EL (cell line): ENCODE measurements at places on chromosomes 5 and 9.

- peak; percentile 66 for DNase-seq
These were observed 263.4 kb downstream of the SEC61B start for GRCh38 chr9:99485459-99485858.

GRCh38 chr5:143923634-143924266 lies 111.8 kb downstream of the HMHB1 start:
- peak; percentile 61 for DNase-seq

- no peak for DNase-seq
These were observed 67.0 kb downstream of the ZNF366 start for GRCh38 chr5:72440207-72440638.

- DNase-seq, result no peak
These were observed 382.7 kb downstream of the CDH12 start for GRCh38 chr5:22470408-22470807.

DNA sequence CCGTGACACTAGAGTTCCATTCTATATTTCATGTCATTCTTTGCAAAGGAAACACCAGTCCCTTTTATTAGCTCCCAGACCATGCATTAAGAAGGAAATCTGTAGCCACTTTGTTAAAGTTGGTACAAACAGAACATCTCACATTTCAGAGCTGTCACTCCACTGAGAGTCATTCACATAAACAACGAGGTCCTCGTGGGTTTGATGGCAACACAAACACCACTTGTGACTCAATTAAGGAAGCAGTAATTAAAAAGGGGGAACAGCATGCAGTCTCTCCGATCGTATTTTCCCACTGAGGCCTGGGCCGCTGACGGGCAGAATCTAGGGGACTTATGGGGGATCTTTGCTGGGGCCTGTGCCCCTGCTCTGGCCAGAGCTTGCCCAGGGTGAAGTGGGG lies 94.2 kb upstream of the ZNF618 start:
- no peak for DNase-seq

DNA sequence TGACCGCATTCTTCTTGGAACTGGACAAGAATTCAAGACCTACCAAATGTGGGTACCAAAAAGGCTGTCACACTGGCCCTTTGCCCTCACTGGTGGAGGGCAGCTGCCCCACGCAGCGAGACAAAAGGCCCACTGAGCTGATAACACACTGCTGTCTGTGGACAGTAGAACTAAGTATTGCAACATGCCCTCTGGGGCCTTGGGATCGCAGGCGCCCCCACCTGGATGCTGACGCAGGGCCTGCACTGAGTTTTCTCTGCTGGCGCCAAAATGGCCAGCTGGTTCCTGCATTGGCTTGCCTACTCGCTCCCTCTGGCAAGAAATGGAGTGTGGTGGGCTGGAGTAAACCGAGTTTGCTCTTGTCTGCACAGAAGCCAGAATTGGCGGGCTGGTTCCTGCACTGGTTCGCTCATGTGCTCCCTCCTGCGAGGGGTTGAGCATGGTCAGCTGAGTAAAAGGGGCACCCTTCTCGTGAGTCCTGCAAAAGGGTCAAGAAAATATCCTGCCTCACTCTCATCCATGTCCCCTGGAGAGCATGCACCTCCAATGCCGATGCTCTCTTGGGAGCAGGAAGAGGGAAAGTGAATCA lies 55.7 kb downstream of the NXNL2 start:
- DNase-seq, result no peak

DNA sequence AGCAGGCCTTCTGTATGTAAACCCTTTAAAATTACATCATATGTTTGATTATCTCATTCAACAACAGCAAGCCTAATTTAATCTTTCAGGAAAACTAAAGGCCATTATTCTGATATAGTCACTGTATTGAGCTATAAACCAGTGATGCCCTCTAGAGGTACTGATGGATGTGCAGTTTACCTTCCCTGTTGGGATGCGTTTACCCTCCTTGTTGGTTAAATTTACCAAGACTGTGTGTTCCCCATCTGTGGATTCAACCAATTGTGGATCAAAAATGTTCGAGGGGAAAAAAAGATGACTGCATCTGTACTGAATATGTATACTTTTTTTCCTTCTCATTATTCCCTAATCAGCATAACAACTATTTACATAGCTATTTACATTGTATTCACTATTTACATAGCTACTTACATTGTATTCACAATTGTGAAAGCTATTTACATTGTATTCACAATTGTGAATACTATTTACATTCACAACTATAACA lies 3.7 kb upstream of the BAAT start:
- DNase-seq, result no peak

DNA sequence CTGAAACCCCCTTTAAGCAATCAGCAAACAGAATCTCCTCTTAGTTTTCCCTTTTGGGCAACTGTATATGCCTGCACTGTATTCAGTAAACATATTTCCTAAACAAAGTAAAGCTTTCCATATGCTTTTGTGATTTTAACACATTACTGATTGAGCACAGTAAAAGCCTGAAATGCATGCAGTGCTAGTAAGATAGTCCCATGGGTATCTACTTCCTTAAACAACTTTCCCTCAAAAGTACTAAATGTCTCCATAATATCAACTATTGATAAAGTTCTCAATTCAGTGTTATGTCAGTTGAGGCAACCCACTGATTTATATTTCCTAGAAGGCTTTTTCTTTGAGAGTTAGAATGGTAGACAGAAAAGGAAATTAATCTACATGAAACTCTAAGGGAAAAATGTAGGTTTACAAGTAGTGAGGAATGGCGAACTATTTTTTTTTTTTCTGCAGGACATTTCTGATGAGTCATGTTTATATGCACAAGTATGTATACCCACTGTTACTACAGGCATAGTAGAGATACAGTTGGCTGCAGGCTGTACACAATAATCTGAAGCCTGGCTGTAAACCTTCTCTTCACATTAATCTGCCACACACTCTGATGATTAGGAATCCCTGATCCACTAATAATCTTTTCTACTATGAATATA lies 31.2 kb upstream of the CEP120 start:
- DNase-seq, result no peak

GRCh38 chr5:432201-432927 lies 10.6 kb upstream of the EXOC3 start:
- no peak for DNase-seq

DNA sequence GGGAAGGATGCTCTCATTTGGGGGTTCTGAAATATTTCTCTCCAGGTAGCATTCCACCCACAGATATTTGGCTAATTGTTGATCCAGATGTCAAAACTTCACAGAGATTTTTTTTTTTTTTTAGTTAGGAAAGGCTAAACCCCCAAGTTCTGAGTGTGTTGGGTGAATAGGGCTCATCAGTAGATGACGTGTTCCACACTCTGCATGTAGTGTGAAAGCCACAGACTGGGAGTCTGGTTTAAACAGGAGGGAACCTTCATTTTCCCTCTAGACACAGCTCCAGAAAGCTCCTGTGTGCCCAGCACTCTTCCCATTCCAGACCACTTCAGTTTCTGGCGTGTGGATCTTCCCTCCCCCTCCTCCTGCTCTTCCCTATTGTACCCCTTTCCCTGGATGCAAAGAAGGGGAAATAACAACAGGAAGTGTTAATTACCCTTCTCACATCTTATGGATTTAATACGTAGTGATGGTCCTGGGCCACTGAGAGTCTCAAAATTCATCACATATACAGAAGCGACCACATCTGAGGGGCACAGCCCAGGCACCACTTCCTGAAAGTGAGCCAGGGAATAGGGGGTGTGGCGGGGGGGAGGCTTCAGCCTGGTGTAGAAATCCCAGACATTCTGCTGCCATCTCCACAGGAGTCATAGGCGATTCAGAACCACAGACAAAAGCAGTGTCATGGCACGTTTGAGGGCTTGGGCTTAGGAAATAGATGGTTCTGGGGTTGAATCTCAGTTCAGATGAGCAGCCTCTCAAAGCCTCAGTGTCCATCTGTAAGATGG lies 65.1 kb downstream of the DAP start:
- peak; percentile 65 for DNase-seq

GRCh38 chr5:153629027-153629895 lies 138.8 kb downstream of the GRIA1 start:
- peak; percentile 99 for DNase-seq

DNA sequence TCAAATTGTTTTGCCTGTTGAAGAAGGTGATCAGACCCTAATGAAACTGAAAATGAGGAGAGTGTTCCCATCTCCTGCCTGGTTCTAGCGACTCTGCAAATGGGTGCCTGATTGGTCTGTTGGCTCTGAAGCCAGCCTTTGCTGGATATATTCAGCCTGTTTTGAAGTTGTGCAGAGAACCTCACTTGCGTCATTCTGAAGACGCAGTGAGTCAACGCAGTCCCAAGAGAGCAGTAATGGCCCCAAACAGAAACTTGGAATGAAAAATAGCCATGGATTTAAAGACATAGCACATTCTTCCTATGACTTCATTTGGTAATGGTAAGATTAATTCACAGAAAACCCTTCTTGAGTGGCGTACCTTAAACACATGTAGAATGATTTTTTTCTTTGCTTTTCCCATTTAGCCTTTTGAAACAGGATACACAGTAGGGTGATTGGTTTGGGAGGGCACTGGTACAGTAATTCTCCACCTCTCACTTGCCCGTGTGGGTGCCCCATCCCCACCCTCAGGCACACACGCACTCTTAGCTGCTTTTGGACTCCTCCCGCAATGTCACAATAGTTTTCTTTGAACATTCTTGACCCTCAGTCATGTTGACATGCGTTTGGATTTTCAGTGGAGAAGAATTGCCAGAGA lies 54.1 kb upstream of the ABL1 start:
- peak; percentile 95 for DNase-seq

DNA sequence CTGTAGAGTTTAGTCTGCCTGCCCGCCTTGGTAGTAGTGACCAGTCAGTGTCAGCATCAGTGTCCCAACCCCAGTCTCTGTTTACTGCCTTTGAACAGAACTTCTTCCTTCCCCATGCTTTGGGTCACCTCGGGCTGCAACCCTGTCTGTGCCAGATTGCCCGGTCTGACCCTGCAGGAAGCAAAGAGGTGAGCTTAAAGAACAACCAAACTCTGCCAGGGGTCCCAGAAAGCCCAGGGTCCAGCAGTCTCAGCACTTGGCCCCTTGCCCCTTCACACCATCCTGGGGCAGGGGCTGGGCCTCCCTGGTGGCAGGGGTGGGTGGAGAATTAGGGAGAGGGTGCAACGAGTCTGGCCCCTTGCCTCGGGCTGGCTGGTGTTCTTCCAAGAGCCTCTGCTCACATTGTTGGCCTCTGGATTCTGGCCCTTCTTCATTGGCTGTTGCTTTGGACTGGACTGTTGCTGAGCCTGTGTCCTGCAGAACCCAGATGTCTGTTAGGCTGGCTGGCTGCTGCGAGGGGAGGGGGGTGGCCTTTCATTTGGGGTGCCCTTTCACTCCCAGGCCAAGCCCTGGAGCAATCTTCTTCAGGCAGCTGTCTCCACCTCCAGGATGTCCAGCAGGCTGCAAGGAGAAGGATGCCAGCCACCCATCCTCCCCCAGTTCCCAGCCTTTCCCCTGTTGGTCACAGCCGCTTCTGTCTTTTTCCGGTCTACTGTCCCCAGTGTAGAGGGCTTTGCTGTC lies 51.2 kb downstream of the SAR1B start:
- no peak for DNase-seq

DNA sequence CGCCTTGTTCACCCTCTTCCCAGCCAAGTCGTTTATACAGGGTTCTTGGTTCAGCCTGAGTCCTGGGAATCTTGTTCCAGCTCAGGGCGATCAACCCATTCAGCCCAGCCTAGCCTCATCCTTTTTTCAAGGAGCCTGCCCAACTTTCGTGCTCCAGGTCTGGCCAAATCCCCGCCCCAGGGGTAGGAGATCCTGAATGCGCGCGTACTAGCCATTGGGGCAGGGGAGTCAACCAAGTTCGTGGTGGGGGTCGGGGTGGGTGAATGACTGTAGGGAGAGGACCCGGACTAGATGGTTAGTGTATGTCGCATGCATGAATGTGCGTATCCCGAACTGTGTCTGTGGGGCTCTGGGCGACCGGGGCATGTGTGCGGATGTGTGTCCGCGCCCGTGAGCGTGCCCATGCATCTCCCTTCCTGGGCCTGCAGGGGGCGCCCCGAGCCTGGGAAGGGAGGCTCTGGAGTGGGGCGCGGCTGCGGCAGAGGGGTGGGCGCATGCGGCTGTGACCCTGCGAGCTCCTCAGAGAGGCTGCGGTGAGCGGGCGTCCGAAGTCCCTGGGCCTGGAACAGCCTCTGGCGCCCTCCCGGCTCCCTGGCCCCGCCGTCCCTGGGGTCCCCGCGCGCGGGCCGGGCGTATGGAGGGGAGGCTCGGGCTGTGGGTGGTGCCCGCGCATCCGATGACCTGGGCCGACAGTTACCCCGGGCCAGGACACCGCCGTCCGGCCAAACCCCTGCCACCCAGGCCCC lies 8.7 kb downstream of the CCL21 start:
- peak; percentile 63 for DNase-seq

DNA sequence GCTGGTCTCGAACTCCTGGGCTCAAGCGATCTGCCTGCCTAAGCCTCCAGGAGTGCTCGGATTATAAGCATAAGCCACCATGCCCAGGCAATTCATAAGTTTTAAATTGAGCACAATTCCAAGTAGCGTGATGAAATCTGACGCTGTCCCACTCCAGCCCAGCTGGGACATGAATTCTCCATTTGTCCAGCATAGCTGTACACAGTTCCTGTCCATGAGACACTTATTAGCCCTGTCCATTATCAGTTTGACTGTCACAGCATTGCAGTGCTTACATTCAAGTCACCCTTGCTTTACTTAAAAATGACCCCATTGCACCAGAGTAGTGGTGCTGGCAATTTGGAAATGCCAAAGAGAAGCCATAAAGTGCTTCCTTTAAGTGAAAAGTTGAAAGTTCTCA lies 7.6 kb upstream of the SLC30A5 start:
- no peak for DNase-seq

DNA sequence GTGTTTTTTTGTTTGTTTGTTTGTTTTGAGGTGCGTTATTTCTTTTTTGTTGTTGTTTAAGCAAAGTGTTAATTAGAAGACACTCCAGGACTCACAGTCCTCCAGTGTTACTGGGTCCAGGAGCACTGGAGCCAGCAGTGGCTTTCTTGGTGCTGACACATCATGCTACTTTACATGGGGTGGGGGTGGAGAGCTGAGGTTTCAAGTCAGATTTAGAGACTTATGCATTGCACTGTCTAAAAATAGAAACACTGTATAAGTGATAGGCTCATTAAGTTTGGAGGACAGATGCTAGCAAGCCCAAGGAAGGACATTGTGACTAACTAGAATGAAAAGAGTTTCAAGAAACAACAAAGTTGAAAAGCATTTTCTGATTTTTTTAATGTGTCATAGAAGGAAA lies 2209.2 kb downstream of the MAT2B start:
- DNase-seq, result no peak

DNA sequence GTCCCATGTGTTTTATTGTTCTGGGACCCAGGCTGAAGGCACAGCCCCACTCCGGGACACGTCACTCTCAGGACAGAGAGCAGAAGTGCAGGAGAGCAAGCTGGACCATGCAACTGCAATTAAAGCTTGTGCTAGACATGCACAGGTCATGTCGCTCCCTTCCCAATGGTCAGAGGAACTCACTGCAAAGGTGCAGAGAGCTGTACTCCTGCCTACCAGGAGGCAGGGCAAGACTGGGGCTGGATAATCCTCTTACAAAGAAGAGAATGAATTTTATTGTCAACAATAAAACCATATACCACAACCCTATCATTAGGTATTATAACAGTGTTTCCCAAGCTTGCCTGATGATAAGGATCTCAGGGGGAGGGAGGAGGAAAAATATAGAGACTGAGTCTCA lies 74.0 kb upstream of the NEK6 start:
- no peak for DNase-seq

GRCh38 chr5:73823508-73823925 lies 197.5 kb downstream of the ARHGEF28 start:
- DNase-seq, result peak; percentile 65

GRCh38 chr5:65268525-65268924 lies 213.2 kb downstream of the ADAMTS6 start:
- DNase-seq, result no peak
